Sigmoid colon (tissue), 7 donors: ENCODE measurements at places on chromosomes 12 and 14.
A peak's percentile ranks its signal among the peaks of the same experiment; 100 is the strongest.

- H3K4me1 ChIP-seq: peaks cover 17% of the 10 kb centered on the region
- no peak overlapping the region for H3K4me3 ChIP-seq
- H3K36me3 ChIP-seq: no peaks in the 10 kb centered on the region
- H3K27me3 ChIP-seq: no peaks in the 10 kb centered on the region
- DNase-seq: no peak
- no peak overlapping the region for H3K27ac ChIP-seq
Measured at GRCh38 chr12:6818222-6818621, 3.4 kb upstream of the GPR162 start.

DNA sequence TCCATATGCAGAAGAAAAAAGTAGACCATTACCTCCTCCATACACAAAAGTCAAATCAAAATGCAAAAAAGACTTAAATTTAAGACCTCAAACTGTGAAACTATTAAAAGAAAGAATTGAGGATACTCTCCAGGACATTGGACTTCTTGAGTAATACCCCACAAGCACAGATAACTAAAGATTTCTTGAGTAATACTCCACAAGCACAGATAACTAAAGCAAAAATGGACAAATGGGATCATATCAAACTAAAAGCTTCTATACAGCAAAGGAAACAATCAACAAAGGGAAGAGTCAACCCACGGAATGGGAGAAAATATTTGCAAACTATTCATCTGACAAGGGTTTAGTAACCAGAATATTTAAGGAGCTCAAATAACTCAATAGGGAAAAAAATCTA lies 427.9 kb downstream of the CCDC91 start:
- no peaks in the 10 kb centered on the region for H3K4me1 ChIP-seq
- H3K36me3 ChIP-seq: no peaks in the 10 kb centered on the region
- H3K4me3 ChIP-seq: no peak overlapping the region
- H3K27me3 ChIP-seq: no peaks in the 10 kb centered on the region
- no peak for DNase-seq

DNA sequence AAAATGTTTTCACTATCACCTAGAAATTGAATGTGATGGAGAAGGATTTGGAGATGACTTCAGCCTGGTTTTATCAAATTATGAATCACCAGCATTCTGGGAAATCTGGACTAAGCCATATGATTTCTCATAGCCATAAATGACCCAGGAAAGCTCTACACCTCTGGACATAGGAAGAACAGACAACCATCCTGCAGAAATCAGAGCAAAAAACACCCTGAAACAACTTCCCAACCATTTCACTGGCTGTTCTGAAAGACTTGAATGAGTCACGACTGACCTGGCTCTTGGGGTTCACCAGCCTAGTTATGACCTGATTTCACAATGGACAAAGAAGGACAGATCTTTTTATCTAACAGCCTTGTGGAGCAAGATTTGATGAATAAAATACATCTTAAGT lies 123.8 kb downstream of the KCNH5 start:
- H3K36me3 ChIP-seq: no peaks in the 10 kb centered on the region
- H3K27ac ChIP-seq: no peak overlapping the region
- no peak overlapping the region for H3K4me3 ChIP-seq

GRCh38 chr14:88804035-88804434 lies 11.3 kb upstream of the EML5 start:
- no peak for DNase-seq
- H3K36me3 ChIP-seq: no peaks in the 10 kb centered on the region
- H3K27me3 ChIP-seq: no peaks in the 10 kb centered on the region
- H3K27ac ChIP-seq: no peak overlapping the region
- H3K4me3 ChIP-seq: no peak overlapping the region
- no peaks in the 10 kb centered on the region for H3K4me1 ChIP-seq

- no peaks in the 10 kb centered on the region for H3K4me1 ChIP-seq
- peaks cover 10% of the 10 kb centered on the region for H3K27me3 ChIP-seq
- H3K36me3 ChIP-seq: no peaks in the 10 kb centered on the region
Measured at GRCh38 chr12:57770734-57771133, 1.2 kb downstream of the METTL1 start.

DNA sequence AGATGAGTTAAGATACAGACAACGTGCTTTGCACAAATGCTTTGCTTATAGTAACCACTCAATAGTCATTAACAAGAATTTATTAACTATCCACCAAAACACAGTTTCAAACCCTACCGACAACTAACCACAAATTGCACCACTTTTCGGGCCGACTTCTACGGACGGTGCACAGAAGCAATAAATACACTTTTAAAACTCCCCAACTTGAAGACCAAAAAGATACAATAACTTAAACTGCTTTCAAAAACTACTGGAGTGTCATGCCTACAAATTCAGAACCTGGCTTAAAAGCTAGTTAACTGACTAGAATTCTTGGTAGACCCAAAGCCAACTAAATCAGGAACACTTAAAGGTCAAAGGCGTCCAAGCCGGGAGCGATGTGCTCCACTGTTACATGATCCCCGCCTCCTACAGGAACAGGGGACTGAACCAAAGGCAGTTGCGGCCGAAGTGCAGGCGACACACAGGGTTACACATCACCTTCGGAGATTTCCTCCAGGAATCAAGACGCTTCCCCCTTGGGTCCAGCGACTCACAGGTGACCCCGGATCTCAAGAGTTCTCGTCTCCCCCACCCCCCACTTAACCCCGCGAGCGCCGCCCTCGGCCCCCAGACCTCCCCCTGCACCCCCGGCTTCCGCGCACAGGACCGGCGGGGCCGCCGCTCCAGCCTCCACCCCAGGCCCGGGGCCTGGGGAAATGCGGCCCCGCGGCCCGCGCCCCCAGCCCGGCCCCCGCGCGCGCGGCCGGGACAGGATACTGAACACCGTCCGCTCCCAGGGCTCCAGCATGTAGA lies 507 bp downstream of the SPTSSA start:
- peak overlapping the region; percentile 93 for H3K27ac ChIP-seq
- peak; percentile 82 for DNase-seq
- no peaks in the 10 kb centered on the region for H3K36me3 ChIP-seq
- H3K4me1 ChIP-seq: peaks cover 25% of the 10 kb centered on the region
- H3K4me3 ChIP-seq: peak overlapping the region; percentile 82

DNA sequence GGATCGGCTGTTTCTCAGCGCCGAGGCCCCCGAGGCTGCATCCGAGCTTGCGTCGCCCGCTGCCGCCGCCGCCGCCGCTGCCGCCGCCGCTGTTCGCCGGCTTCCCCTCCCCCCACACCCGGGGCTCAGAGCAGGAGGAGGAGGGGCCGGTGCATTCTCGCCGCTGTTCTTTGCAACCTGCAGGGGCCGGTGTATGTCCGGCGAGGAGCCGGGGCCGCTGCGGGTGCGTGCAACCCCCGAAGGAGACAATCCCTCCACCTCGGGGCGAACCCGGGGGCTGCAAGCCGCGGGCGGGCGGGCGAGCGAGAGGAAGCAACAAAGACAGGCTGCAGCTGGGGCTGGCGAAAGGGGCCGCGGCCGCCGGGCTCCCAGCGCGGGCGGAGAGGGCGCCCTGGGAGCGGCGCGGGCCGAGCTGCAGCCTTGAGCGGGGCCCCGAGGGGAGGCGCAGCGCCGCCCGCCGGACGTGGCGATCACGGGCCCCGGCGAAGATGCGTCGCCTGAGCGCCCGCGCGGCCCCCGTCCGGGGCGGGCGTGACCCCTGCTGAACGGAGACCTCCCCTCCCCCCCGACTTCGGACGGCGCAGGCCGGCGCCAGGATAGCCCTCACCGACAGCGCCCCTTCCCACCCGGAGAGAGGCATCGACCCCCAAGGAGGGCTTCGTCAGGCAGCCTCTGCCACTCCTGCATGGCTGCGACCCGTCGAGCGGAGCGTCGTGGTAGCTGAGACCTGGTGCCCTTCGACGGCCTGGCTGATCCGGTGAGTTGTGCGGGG lies 702 bp downstream of the FAM222A start:
- peaks cover 29% of the 10 kb centered on the region for H3K27me3 ChIP-seq
- peak; percentile 86 for DNase-seq
- peak overlapping the region; percentile 62 for H3K27ac ChIP-seq
- no peaks in the 10 kb centered on the region for H3K36me3 ChIP-seq
- peaks cover 54% of the 10 kb centered on the region for H3K4me1 ChIP-seq

DNA sequence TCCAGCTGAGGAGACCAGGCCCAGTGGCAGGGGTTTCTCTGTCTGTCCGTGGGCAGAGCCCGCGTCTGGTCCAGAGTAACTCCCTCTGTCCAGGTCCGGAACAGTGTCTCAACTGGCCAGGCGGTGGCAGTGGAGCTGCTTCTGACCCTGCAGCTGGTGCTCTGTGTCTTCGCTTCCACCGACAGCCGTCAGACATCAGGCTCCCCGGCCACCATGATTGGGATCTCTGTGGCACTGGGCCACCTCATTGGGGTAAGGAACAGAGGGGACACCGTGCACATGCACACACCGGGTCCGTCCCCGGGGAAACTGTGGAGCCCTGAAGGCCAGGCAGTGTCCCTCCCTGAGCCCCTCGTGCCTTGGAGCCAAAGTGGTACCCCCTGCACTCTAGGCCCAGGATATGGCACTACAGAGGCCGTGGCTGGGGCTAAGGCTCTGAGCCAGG lies 1.5 kb downstream of the AQP6 start:
- H3K36me3 ChIP-seq: no peaks in the 10 kb centered on the region
- H3K27ac ChIP-seq: peak overlapping the region; percentile 69
- peak; percentile 93 for DNase-seq
- H3K4me1 ChIP-seq: peaks cover 18% of the 10 kb centered on the region
- no peaks in the 10 kb centered on the region for H3K27me3 ChIP-seq

- no peaks in the 10 kb centered on the region for H3K27me3 ChIP-seq
- H3K27ac ChIP-seq: no peak overlapping the region
- H3K36me3 ChIP-seq: no peaks in the 10 kb centered on the region
- H3K4me1 ChIP-seq: peaks cover 6% of the 10 kb centered on the region
- peak; percentile 29 for DNase-seq
Measured at GRCh38 chr14:94380225-94381148, 7.9 kb downstream of the SERPINA1 start.

DNA sequence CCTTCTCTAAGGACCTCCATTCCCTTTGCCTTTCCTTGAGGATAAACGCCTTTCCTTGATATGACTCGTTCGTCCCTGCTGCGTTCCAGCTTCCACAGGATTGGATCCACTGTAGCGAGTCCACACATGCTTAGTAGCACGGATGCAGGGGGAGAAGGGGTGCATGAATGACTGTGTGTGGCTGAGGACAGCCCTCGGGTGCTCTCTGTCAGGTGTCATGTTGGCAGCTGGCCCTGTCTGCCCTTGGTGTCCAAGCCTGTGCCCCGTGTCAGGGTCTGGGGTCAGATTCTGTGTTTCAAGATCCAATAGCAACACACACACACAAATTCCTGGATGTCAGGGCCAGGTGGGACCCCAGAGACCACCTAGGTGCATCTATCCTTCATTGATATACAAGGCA lies 17.5 kb upstream of the KRT80 start:
- no peaks in the 10 kb centered on the region for H3K36me3 ChIP-seq
- H3K4me1 ChIP-seq: no peaks in the 10 kb centered on the region
- H3K4me3 ChIP-seq: no peak overlapping the region
- no peak overlapping the region for H3K27ac ChIP-seq
- peak; percentile 50 for DNase-seq

DNA sequence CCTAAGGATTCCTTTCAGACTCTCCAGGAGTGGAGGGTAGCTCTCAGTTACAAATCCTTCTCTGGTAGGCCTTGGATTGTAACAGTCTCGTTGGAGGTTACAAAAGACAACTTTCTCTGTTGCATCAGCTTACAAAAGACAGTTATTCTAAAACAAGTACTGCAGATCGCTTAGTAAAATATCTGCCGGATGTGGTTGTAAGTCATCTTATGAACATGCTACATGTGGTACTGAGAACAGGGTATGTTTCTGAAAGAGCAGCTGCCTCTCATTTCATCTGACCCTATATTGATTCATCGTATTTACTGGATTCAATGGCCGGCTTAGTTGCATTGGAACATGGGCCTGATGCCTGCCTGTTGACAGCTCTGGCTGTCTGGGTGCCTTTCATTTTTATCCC lies 157.4 kb downstream of the PTCSC3 start:
- H3K27me3 ChIP-seq: no peaks in the 10 kb centered on the region
- no peaks in the 10 kb centered on the region for H3K4me1 ChIP-seq
- no peaks in the 10 kb centered on the region for H3K36me3 ChIP-seq
- no peak overlapping the region for H3K4me3 ChIP-seq

GRCh38 chr14:31201111-31201510 lies 6.5 kb downstream of the HECTD1 start:
- no peak overlapping the region for H3K4me3 ChIP-seq
- no peaks in the 10 kb centered on the region for H3K36me3 ChIP-seq
- H3K4me1 ChIP-seq: peaks cover 50% of the 10 kb centered on the region
- no peak overlapping the region for H3K27ac ChIP-seq
- DNase-seq: no peak

DNA sequence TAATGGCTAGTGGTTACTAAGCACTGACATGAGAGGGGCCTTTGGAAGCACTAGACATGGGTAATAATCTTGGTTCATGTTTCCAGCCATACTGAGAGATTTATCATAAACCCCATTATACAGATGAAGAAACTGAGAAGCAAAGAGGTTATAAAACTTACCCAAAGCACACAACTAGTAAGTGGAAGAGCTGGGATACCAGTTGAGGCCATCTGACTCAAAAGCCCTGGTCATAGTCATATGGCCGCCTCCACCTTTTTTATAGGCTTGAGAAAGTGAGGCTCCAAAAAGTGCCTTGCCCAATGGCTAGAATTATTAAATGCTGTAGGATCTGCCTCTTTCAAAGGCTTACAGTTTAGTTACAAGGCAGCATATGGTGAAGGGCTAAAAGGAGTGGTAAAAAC lies 944 bp downstream of the TXNRD1 start:
- H3K4me1 ChIP-seq: peaks cover 37% of the 10 kb centered on the region
- H3K27ac ChIP-seq: peak overlapping the region; percentile 87

- no peak for DNase-seq
- no peaks in the 10 kb centered on the region for H3K4me1 ChIP-seq
- H3K27ac ChIP-seq: no peak overlapping the region
- no peaks in the 10 kb centered on the region for H3K36me3 ChIP-seq
- no peaks in the 10 kb centered on the region for H3K27me3 ChIP-seq
Measured at GRCh38 chr12:31362115-31362758, 36.3 kb upstream of the SINHCAF start.

DNA sequence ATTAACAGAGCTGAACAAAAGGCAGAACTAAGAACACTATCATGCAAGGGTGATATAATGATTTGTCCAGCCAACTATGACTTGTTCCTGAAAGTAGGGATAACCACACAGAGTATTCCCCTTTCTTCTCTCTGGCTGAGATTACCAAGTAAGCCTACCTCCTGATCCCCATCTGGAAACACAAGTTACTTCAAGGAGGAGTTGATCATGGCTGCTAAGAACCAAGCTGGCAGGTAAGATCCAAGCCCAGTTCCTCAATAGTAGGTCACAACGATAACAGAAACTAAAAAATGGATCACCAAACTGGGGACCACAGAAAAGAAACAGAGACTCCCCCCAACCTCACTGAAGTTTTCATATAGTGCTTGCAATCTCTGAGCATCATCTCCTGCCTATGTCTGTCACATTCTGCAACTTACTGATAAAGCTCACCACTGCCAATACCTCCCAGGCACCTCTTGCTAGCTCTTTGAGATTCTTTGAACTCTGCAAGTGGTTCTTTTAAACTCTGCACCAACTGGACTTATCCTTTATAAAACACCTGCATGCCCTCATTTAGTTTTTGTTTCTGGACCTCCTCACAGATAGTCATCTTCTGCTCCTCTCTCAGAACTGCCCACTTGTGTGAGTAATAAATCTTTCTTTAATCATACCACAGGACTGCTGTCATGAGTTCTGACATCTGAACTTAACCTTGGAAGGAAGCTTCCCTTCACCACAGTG lies 76.6 kb downstream of the LRP6 start:
- DNase-seq: no peak
- H3K36me3 ChIP-seq: no peaks in the 10 kb centered on the region
- no peak overlapping the region for H3K4me3 ChIP-seq
- no peaks in the 10 kb centered on the region for H3K27me3 ChIP-seq
- peaks cover 55% of the 10 kb centered on the region for H3K4me1 ChIP-seq
- H3K27ac ChIP-seq: no peak overlapping the region
